ENCODE measurements at places on chromosomes 2 and 18.

- DNase-seq, result no peak
Measured at GRCh38 chr2:108906403-108907077, 82.5 kb downstream of the EDAR start.

GRCh38 chr2:200396781-200397242 lies 90.3 kb downstream of the SPATS2L start:
- DNase-seq, result no peak

GRCh38 chr2:45009303-45009927 lies at the start of gene SIX2:
TSS of gene SIX2 (minus strand) at chr2:45009452. CDS start at chr2:45009110, 342 bp downstream.
- DNase-seq, result no peak

- no peak for DNase-seq
Measured at GRCh38 chr18:2968606-2969005, 44.3 kb downstream of the LPIN2 start.

GRCh38 chr2:167871286-167871685 lies 376.1 kb downstream of the STK39 start:
- DNase-seq, result no peak

DNA sequence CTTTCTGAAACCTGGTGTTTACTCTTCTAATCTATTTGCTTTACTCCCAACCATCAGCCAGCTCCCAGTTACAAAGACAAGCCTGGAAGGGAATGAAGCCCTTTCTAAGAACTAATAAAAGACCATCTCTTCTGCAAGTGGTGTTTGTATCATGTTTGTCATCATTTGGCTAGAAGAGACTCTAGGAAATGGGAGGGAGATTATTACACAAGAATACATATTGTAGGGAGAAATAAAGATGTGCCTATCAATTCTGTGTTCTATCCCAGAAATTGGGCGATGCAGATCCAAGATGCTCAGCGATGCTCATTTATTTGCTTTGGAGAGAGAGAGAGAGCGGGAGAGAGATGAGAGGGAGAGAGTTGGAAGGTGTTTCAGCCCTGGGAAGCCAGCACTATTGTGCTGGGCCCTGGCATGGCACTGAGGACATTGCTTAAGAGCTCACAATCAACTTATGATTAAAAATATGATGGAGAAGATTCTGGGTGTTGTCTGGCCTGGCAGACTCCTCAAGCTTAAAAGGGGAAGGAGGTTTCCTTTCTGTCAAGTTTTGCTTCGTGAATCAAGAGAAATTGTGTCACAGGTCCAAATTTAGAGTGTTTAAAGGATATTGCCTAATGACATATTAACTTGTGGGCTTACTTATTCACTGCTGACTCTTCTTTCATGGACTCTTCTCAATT lies 41.8 kb upstream of the AFF3 start:
- DNase-seq, result no peak

GRCh38 chr2:23543728-23544127 lies 158.7 kb downstream of the KLHL29 start:
- DNase-seq, result no peak

GRCh38 chr2:20470211-20470610 lies 23.3 kb downstream of the RHOB start:
- no peak for DNase-seq

- DNase-seq, result no peak
Measured at GRCh38 chr18:59690996-59691395, 6.2 kb downstream of the CCBE1 start.

- no peak for DNase-seq
Measured at GRCh38 chr2:207706936-207707860, 4.2 kb upstream of the CCNYL1 start.

DNA sequence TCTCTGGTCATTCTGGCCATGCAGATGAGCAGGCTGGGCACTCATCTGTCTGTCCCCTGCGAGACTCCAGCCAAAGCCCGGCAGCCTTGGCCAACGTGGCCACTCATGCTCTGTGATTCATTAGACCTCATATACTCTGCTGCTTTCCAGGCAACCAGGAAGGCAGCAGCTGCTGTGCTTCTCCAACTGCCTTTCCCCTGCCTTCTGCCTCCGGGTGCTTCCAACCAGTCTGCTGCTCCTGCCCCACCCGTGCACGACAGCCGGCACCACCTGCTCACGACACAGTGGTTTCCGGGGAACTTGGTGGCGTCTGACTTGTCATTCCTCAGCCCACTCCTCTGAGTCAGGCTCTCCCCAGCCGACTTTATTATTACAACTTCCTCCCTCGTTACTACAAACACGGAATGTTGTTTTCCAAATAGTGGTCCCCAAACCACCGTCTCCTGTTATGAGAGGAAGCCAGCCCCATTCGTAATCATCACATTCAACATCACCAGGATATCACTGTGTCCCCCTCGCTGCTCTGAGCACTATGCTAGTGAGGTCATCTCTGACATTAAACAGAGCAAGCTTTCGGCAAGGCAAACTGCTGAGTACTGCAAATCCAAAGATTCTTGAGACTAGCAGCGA lies 392.4 kb downstream of the ALK start:
- DNase-seq, result no peak

GRCh38 chr2:99698896-99699295 lies 209.1 kb upstream of the REV1 start:
- DNase-seq, result no peak

- DNase-seq, result no peak
Measured at GRCh38 chr2:219385958-219386520, 1.7 kb downstream of the DNPEP start.

GRCh38 chr2:9814129-9814868 lies 29.0 kb upstream of the TAF1B start:
- DNase-seq, result no peak

DNA sequence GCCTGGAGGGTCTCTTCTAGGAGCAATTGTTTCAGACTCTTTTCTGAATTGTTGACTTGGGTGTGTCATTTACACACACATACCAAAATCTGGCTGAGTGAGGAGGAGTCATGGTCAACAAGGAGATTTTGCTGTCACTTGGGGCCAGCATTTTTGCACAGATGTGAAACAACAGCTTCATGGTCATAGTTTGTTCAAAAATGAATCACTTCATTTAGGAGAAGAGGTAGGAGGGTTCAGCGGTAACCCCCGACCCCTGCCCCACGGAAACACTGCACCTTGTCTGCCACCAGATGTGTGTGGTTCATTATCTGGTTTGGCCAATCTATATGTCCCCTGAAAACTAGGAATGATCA lies 42.2 kb downstream of the LBH start:
- DNase-seq, result no peak

DNA sequence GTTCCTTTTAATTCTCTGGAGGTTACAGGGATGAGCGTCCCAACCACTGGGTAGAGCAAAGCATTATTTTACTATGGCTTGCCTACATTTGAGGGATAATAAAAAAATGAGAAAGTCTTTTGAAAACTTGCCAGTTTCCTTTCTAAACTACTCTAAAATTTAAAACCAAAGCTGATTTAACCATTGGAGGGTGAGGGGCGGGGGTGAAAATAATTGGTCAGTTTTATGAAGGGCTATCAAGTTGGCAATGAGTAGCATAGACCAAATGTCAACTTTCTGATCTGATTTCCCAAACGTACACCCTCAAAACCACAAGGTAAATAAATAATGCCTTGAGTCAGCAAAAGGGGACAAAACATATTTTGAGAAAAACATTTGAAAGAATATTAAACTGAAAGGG lies 85.7 kb upstream of the STK17B start:
- no peak for DNase-seq

DNA sequence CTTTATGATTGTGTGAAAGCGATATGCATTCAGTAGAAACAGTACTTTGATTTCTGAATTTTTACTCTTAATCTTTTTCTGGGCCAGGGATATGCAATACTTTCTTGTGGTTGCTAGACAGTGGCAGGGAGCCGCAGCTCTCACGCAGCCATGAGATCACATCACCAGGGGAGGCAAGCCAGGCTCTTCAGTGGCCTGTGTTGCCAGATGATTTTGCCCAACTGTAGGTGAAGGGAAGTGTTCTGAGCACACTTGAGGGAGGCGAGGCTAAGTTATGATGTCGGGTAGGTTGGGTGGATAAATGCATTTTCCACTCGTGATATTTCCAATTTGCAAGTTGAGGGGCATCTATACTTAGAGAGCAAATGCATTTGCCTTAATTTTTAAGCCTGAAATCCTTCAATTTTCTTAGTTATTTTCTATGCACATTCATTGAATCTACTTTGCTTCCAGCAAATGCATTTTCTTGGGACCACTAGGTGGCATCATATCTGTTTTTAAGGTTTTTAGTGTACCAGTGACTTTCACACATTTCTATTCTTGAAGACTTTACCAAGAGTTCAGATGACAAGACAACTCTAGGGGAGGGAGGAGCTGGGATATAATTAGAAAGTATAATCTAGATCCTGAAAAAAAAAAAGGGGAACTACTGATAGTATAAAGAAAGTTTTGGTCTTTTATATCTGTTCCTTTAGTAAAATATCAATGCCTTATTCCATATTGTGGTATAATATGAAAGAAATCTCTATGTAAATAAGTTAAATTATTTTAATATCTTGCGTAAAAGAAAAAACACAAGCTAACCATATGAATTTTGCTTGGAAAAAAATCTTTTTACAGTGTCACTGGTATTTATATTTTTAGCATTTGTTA lies 643.3 kb downstream of the SOCS6 start:
- no peak for DNase-seq

GRCh38 chr2:212028798-212029394 lies 509.7 kb downstream of the ERBB4 start:
- DNase-seq, result no peak

DNA sequence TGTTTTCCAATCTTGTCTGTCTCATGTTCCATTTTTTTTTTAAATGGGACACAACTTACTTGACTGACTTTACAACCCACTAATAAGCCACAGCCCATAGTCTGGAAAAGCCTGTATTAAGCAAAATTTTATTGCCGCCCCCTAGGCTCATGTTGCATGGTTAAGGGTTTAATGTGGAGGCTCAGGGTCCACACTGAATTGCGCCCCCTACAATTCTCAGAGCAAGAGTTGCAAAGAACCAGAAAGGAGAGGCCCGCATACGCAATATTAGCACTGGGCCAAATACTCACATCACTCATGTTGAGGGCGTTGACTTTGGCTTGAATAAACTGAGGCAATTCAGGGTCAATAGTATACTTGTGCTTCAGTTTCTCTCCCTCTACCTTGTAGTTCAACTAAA lies 65.5 kb downstream of the NEB start:
- DNase-seq, result no peak

All from stimulated activated CD4-positive, alpha-beta T cell treated with anti-CD3 and anti-CD28 coated beads, Interleukin-1b, Interleukin-23, amount 100 ng/mL, for 4 hours (primary cell).